ENCODE measurements at places on chromosomes 2 and 18.

DNA sequence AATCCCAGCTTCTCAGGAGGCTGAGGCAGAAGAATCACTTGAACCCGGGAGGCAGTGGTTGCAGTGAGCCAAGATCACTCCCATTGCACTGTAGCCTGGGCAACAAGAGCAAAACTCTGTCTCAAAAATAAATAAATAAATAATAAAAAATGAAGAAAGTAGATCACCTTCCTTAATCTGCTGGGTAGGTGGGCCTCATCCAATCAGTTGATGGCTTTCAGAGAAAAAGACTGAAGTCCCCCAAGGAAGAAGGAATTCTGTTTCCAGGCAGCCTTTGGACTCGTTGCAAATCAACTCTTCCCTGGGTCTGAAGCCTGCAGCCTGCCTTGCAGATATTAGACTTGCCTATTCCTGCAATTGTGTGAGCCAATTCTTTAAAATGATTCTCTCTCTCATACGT, 136.5 kb downstream of the TFCP2L1 start:
- DNase-seq, result no peak

- no peak for DNase-seq
These were observed 44.7 kb downstream of the PID1 start for GRCh38 chr2:229226382-229226781.

DNA sequence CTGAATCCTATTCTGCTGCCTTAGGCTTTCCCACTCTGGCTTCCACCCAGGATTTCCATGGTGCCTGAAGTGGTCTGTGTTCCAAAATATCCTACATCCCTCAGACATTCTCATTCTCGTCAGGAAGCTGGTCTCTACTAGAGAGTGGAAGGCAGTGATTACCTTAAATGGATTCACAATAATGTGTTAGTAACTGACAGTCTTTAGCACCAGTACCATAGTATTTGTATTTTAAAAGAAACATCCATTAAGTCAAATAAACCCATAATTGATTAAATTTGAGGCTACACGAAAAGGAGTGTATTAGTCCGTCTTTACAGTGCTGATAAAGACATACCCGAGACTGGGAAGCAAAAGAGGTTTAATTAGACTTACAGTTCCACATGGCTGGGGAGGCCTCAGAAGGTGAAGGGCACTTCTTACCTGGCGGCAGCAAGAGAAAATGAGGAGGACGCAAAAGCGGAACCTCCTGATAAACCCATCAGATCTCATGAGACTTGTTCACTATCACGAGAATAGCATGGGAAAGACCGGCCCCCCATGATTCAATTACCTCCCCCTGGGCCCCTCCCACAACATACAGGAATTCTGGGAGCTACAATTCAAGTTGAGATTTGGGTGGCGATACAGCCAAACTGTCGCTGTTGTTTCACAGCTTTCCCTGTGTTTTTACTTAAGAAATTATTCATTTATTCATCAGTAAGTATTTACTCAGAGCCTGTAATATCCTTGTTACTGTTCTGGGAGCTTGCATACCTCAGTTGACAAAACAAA, 306.5 kb downstream of the STK39 start:
- no peak for DNase-seq

- DNase-seq, result peak; percentile 48
These were observed 5.0 kb downstream of the NAPG start for GRCh38 chr18:10530852-10531251.

DNA sequence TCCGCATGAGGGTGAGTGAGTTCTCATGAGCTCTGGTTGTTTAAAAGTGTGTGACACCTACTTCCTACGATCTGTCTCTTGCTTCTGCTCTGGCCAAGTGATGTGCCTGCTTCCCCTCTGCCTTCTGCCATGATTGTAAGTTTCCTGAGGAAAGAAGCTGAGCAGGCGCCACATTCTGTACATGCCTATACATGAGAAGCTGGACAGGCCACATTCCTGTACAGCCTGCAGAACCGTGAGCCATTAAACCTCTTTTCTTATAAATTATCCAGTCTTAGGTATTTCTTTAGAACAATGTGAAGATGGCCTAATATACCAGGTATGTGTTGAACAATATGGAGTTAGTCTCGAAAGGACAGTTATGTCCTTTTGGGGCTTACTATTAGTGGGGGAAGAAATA, 281.0 kb downstream of the ALK start:
- DNase-seq, result no peak

DNA sequence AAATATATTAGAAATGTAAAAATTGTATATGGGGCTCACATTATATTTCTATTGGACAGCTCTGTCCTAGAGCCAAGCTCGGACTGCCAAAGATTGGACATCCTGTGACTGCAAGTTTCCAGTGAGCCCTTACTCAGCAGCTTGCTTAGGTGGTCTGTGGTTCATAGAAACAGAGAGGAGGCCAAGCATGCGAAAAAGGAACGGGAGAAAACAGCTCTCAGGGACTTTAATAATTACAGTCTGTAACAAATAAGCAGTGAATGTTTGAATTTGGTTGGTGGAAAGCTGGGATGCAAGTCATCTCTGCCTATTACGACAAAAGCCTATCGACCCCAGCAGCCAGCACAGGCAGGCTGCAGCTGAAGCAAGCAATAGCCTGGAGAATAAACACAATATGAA, 35.6 kb downstream of the WIPF1 start:
- DNase-seq, result no peak

DNA sequence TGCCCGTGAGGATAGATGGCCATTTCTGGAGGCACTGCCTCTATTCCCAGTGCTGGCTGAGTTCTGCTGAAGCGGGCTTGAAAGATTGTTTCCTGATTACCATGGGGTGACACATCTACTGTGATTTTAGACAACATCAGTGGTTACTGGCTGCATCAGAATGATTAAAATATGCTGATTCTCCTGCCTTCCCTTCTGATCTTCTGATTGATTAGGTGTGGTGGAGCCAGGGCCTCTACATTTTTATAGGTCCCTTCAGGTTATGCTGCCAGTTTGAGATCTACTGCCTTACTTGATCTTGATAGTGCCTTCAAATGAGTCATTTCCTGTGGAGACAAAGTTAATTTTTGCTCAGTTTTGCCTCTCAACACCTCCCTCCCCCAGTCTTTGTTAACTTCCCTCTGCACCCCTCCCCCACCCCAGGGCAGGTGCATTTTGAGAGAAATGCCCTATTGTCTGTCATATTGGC, 31.6 kb upstream of the SNORC start:
- peak; percentile 62 for DNase-seq

GRCh38 chr2:120591572-120591971, 144.1 kb upstream of the GLI2 start:
- DNase-seq, result no peak

DNA sequence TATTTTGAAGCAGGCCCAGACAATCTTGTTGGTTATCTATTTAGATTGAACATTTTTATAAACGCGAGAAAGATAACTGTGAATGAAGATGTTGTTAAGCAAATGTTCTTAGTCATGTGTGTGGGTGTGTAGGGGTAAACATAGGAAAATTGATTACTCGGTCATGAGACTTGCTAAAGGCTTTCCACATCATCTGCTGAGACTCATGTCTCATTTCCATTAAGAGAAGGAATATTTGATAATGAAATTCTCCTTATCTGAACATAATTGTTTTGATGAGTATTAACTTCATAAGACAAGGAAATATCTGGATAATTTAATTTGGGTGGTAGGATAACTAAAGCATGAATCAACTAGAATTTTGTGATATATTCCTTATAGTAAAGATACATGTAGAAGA, 19.7 kb downstream of the CCDC102B start:
- no peak for DNase-seq

DNA sequence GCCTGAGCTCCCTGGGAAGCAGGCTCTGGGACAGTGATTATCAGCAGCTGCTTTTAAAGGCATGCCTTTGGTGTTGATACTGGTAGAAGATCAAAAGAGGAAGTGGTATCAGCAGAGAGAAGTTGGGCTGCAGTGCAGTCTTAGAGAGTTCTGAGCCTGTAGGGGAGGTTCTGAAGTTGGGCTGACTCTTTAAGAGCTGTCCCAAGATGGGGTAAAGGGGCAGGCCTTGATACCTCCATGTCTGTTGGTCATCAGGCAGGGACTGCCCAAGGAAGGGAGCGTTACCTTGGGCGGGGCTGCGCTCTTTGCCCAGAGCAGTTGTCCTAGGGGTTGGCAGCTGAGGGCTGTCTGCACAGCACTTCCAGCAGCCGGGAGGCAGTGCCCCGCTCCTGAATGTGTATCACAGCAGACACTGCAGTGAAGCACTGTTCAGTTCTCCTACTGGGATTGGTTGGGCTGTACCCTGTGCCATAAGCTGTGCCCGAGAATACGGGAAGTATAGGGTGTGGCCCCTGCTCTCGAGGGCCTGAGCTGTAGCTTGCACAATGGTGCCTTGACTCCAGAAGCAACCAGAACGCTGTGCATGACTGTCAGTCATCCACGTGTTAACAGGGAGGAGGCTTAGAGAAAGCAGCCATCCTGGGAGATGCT, 177.0 kb downstream of the CTIF start:
- DNase-seq, result no peak

- DNase-seq, result peak; percentile 46
These were observed 62.3 kb upstream of the GREB1L start for GRCh38 chr18:21179590-21180220.

DNA sequence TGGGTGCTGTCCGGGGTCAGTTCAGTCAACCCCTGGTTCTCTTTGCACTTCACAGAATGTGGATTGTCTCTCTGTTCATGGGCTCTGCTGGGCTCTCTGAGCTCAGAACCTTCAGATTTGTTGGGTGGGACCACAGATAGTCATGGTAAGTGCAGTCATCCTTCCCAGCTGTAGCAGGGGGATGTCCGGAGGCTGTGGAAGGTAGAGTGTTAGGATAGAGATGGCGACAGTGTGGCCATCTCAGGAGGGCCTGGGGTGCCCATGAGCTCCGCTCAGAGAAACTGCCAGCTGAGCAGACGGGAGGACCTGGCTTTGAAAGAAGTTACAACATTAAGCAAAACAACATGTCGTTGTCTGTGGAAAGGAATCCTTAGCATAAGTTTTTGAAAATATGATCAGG, 149.8 kb downstream of the FAM210A start:
- DNase-seq, result no peak

DNA sequence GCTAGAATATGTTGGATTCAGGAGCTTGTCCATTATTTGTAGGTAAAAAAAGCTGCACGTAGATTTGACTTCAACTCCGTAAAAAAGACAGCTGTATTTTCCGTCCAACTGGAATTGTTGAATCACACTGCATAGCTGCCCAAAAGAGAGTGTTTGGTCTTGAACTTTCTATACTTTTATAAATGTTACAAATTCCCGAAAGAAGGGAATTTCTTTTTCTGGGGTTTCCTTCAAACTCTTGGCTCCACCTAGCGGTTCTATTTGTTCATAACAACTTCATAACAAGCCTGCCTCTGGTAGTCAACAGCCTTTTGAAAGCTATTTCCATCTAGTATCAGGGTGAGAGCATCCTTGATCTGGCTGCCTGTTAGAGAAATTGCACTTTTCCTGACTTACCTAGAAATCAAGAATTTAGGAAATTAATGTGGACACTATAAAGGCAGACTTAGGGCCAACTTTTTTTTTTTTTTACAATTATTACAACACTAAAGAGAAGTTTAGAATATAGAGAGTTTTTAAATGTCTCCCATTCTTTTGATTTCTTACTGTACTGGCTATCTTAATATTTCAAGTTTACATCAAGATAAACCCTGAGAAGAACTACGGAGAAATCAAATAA, 48.1 kb downstream of the TMEM185B start:
- DNase-seq, result no peak

- DNase-seq, result peak; percentile 66
These were observed 258 bp downstream of the MGAT4A start for GRCh38 chr2:98730707-98731040.

DNA sequence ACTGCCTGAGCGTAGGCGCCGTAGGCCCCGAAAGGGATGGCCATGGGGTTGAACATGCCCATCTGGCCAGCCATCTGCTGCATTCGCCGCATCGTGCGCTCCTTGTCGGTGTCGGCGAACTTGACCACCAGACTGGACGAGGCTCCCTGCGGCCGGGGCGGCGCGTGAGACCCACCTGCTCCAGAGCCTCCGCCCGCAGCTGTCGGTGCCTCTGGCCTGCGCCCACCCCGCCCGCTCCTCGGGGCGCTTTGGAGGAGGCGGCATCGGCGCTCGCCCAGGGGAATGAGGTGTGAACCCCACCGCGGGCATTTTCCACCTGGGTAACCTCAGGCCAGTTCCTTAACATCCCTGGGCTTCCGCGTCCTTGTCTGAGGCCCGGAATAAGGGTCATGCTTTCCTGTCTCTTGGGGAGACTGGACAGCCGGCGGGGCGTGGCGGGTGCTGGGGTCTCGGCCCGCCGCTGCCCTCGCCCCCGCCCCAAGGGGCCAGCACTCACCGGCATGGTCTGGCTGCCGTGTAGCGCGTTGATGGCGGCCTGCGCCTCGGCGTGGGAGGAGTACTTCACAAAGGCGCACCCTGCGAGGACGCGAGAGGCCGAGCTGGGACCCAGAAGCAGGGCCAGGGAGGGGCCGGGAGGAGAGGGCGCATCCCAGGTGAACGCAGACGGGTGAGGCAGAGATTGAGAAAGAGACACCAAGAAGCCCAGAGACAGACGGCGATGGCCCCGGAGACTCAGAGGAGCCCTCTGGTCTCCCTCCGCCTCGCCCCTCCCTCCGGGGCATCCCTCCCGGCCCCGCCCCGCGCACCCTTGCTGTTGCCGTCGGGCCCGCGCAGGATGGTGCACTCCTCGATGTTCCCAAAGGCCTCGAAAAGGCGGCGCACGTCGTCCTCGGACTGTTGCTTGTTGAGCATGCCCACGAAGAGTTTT, 291.0 kb downstream of the CELF4 start:
- DNase-seq, result no peak

DNA sequence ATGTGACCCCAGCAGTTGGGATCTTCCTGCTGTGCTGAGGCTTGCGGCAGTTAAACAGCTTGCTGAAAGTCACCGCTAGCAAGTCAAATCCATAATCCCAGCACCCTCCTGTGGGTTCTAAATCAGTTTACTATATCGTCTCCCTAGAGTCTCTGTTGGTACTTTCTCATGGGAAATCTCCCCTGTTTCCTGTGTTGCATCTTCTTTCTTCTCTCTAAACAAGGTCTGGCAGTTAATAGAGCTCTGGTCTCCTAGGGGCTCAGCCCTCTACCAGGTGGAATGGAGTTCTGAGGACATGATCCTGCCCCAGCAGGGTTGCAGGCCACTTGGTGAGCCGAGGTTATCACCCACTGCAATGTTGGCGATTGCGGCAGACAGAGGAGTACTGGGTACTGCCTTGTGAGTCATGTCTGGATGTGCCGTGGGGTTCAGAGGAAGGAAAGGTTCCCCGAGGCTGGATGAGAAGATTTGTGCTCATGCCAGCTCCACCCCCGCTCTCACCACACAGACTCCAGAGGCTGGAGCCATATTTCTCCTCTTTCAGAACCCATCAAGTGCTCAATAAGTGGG, 59.4 kb upstream of the SIX2 start:
- DNase-seq, result no peak

- DNase-seq, result no peak
These were observed 24.9 kb upstream of the PID1 start for GRCh38 chr2:229296016-229296415.

DNA sequence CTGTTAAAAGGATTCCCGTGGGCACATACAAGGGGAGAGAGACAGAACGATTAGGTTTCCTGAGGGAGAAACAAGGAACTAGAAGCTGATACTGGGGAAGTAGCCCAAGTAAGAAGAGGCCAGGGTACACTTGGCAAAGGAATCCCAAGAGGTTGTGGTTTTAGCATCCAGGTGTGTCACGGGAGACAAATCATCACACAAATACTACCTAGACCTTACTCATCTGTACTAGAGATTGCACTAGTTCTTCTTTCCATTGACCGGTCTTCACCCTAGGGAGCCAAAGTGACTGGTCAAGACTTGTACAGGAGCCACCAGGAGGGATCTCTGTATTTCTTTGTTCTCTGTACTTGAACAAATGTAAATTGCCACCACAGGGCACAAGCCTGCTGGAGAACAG, 14.2 kb upstream of the NR4A2 start:
- no peak for DNase-seq

- DNase-seq, result no peak
These were observed 138.1 kb upstream of the ALKAL2 start for GRCh38 chr2:425947-426346.
